ENCODE measurements at places on chromosomes 12 and 14.
A peak's percentile ranks its signal among the peaks of the same experiment; 100 is the strongest.

DNA sequence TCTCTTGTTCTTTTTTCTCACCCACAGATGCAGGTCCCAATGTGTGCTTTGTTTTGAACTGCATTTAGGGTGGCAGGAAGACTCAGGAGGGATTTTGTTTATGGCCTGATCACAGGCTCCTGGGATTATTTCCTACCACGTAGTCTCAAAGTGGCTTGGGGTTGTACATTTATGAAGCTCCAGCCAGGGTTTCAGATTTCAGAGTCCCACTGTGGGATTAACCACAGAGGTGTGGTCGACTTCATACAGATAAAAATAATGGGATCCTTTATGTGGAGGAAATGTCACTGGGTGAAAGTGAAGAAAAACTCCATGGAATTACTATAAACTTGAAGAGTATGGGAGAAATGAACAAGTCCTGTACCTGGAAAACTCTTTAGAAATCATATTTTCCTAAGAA is 14.2 kb upstream of the PPP1R1A start:
- no peak for DNase-seq

GRCh38 chr14:27314231-27314630 is 716.4 kb upstream of the NOVA1 start:
- no peak for DNase-seq

- DNase-seq: no peak
Measured at GRCh38 chr12:100956311-100956852, 161.8 kb downstream of the ANO4 start.

DNA sequence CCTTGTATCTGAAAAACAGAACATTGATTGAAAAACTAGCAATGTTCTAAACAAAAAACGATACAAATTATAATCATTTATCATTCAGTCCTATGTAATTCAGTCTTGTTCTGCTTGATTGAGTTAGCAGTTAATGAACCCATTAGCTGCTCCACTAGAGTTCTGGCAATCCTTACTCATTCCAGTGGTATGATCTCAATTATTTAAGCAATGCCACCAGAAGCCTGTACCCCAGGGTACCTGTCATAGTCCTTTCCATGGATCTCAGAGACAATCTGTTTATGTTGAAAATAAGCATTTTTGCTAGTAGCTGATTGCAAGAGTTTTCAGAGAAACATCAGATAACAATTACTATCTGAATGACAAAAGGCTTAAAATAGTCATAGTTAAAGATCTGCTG is 115.9 kb downstream of the UNC79 start:
- DNase-seq: no peak

- DNase-seq: no peak
Measured at GRCh38 chr14:53035336-53036210, 84.7 kb upstream of the FERMT2 start.

DNA sequence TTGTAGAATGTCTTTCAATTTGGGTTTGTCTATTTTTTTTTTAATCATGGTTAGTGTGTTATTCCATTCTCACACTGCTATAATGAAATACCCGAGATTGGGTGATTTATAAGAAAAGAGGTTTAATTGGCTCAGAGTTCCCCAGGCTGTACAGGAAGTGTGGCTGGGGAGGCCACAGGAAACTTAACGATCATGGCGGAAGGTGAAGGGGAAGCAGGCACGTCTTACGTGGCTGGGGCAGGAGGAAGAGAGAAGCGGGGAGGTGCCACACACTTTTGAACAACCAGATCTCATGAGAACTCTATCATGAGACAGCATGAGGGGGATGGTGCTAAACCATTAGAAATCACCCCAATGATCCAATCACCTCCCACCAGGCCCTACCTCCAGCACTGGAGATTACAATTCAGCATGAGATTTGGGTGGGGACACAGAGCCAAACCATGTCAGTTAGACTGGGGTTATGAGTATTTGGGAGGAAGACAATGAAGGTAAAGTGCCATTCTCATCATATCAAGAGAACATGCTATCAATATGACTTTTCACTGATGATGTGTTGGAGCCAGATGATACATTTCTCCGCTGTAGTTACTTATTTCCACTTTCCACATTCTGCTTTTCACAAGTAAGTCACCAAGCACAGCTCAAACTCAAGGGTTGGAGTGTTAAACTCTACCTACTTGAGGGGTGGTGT is 45.8 kb downstream of the AP5M1 start:
- DNase-seq: no peak

- no peak for DNase-seq
Measured at GRCh38 chr12:58069268-58069963, 128.0 kb downstream of the ATP23 start.

DNA sequence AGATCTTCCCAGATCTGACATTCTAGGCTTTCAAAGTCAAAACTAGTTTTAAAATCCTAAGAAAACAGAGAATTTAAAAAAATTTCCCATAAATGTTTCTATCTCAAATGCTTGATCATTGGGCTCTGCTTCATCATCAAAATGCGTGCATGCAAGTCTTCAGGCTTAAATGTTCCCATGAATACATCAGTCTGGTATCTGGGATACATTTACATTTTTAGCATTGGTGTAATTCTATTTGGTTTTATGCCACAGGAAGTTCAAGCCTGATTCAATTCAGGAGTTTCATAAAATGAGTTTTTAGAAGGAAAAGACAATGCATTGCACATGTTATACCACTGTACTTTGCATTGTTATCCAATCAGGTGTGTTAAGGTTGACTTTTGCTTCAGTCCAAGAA is 336.4 kb downstream of the PCNX1 start:
- DNase-seq: no peak

DNA sequence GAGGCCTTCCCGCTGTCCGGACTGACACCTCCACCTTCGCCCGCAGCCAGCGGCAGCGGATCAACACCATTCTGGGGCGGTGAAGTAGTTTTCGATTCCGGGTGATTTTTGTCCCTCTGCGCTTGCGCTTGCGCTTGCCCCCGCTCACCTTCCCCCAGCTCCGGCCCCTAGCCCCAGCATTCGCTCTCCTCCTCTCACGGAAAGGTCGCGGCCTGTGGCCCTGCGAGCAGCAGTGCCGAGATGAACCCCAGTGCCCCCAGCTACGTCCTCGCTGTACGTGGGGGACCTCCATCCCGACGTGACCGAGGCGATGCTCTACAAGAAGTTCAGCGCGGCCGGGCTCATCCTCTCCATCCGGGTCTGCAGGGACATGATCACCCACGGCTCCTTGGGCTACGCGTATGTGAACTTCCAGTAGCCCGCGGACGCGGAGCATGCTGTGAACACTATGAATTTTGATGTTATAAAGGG is 22.7 kb upstream of the SRGAP1 start:
- DNase-seq: no peak

DNA sequence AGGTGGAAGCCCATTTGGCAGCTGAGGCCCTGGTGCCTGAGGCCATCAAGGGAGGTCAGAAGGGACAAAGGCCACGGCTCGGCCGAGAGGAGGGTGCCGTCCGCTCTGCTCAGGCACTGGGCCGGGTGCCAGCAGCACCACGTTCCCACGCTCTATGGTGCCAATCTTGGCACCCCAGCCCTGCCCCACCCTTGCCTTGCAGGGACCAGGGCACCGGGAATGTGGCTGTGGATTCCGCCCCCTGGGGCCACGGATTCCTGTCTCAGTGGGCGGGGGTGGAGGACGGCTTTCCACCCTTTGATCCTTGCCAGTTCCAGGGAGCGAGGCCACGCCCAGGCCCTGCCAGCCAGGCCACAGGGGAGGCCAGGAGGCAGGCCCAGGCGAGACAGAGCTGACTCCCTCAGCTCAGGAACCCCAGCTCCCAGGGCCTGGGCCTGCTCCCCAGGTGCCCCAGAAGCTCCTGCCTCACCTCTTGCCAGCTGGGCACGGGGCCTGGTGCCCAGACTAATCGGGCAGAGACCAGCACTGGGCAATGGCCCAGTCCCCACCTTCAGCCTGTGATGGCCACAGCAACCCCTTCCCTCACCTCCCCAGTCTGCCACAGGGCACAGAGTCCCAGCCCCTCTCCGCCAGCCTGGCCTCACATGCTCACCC is 26.4 kb upstream of the GPR132 start:
- DNase-seq: no peak

DNA sequence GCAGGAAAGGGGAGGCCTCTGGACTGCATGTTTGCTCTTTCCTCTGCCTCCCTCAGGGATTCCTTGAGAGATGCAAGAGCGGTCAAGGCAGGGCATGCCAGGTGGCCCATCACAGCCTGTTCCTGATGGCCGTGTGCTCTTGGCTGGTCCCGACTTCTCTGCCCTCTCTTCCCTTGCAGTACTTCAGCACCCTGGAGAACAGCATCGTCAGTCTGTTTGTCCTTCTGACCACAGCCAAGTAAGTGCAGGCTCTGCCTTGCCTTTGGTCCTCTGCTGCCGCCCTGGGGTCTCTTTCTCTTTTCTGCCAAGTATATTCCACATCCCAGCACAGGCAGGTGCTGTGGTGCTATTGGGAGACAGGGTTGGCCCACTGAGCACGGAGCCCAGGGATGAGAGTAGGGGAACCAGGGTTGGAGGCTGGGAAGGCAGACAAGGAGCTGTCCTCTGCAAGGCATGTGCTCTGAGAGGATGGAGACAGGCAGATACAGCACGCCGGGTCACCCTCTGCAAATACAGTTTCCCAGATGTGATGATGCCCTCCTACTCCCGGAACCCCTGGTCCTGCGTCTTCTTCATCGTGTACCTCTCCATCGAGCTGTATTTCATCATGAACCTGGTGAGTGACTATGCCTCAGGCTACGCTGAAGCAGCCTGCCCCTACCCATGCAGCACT is 51.9 kb downstream of the TPCN1 start:
- no peak for DNase-seq

DNA sequence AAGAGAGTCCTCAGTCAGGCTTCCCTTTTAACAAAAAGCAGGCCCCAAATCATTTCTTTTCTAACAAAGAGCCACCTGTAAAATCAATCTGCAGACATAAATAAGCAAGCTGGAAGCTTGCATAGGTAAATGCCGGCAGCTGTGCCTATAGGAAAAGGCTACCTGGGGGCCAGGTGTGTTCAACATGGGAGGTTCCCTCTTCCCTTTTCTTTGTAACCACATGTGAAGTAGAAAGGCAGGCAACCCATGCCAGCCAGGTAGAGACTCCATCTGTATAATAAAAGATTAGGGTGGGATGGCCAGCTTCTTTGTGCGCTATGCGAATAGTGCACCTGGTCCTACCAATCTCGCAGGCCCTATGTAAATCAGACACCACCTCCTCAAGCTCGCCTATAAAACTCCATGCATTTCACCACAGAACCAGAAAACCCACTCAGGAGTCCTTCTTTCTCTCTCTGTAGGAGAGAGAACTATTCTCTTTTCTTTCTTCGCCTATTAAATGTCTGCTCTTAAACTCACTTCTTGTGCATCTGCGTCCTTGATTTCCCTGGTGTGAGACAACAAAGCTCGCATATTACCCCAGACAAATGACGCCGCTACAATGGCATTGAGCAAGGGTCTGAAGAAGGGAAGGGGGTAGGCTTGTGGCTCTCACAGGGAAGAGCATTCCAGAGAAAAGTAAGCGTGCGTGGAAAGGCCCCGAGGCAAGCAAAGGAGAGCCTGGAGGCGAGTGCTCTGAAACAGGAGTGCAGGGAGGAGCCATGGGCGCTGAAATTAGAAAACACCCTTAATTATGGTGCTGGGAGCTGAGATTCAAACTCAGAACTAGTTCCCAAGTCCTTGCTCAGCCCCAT is 67.2 kb downstream of the TTC9 start:
- peak; percentile 17 for DNase-seq

DNA sequence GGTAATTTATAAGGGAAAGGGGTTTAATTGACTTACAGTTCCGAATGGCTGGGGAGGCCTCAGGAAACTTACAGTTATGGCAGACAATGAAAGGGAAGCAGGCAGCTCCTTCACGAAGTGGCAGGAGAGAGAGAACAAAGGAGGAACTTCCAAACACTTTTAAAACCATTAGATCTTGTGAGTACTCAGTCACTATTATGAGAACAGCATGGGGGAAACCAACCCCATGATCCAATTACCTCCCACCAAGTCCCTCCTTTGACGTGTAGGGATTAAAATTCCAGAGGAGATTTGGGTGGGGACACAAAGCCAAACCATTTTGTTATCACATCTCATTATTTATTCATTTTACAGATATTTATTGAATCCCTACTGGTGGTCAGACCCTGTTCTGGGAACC is 822.8 kb downstream of the GALC start:
- DNase-seq: no peak

DNA sequence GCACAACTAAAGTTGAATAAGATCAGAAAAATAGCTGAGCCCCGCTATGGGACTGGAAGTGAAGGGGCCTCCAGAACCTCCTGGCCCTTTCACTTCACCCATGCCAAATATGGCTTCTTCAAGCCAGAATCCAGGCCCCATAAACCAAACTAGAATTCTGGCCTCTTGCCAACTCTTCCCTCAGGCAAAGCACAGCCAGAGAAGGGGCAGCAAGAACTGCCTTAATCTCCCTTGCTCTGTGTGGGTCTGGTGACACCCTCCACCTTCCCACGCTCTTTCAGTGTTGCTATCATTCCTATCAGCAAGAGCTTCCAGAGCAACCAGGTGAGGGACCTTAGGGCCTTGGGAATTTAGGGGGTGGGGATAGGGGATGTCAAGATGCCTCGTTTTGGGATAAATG is 3.1 kb upstream of the PNMA1 start:
- DNase-seq: no peak

- DNase-seq: no peak
Measured at GRCh38 chr12:65492998-65493912, 214.8 kb downstream of the MSRB3 start.

DNA sequence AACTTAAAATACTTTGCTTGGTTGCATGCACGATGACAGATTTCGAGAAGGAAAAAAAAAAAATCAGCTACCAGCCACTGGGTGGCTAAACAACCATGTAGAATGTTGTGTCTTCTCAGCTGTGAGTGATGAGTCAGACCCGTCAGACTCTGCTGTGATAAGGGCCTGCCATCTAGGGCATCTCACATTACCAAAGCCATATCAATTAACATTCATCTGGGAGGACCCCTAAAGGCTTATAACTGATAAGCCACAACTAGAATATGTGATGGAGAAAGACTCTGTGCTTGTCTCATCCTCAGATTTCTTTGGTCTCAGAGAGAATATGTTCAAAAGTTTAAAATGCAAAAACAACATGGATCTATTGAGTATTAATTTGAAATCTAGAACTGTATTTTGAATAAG is 111.5 kb downstream of the PAX9 start:
- peak; percentile 41 for DNase-seq

DNA sequence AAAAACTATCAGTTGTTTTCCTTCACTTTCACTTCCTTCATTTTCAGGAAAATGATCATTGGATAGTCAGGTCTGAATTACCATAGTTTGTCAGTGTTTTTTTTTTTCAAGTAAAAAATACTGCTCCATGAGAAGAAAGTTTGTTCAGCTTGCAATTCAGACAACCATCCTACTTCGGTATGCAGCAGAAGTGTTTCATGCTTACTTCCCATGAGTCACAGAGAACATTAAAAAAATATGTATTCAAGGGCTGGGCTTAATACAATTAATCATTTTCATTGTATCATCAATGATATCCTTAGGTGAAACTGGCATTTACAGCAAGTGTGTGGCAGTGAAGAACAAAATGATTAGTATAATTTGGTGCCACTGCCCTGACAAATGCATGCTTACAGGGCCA is 21.6 kb downstream of the PYM1 start:
- no peak for DNase-seq

GRCh38 chr12:11886339-11886738 is 184.4 kb upstream of the BCL2L14 start:
- no peak for DNase-seq

- DNase-seq: no peak
Measured at GRCh38 chr12:27604431-27604830, 80.4 kb downstream of the PPFIBP1 start.

- DNase-seq: no peak
Measured at GRCh38 chr12:110844131-110844530, 2.7 kb upstream of the CCDC63 start.

GRCh38 chr12:42669553-42669952 is 80.0 kb upstream of the PRICKLE1 start:
- DNase-seq: no peak
